ENCODE measurements at places on chromosomes 13 and 19.

- no peak for DNase-seq
These were observed 40.6 kb upstream of the ZNF681 start for GRCh38 chr19:23799321-23799720.

DNA sequence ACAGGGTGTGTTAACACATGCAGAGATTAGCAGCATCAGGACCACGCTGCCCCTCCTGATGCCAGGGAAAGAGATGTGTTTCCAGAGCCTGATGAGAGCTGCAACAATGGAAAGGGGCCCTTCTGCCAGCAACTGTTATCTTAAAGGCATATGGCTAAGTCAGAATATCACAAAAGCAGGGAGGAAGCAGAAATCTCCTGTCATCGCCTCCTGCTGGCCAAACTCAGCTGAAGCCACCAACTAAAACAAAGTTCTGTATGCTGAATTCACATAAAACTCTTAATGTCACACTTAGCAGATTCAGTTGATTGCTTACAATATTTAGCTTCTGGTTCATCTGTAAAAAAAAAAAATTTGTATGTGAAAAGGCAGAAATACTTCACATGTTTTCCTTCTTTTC, 178.2 kb downstream of the GPC5 start:
- DNase-seq: no peak

DNA sequence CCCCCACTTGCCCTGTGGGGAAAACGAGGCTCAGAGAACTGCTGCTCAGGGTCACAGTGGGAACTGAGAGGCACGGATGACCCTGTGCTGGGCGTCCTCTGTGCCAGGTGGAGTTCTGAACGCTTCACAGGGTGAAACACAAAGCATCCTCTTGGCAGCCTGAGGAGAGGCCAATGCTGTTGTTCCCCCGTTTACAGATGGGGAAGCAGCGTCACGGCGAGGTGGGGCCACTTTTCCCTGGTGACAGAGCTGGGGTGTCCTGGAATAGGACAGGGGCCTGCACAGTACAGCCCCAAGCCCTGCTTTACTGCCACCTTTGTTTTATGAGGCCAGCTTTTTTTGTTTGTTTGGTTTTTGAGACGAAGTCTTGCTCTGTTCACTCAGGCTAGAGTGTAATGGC, 22.1 kb downstream of the DHX34 start:
- no peak for DNase-seq

GRCh38 chr19:1762243-1763117, 9.2 kb downstream of the ONECUT3 start:
- DNase-seq: no peak

GRCh38 chr13:110179116-110179856, 127.7 kb downstream of the COL4A1 start:
- DNase-seq: no peak

DNA sequence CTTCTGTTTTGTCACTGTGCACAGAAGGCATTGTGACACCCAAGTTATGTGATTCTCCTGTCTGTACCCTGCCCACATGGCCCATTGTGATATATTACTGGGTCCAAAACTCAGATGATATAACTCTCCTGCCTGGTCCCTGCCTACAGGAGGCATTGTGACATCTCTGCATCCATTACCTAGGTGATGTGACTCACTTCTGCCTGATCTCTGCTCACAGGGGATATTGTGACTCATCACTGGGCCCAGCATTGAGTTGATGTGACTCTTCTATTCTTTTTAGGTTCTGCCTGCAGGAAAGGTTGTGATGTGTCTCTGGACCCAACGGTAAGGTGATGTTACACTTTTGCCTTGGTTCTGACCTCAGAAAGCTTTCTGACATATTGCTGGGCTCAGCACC, 67.9 kb upstream of the ZNF724 start:
- no peak for DNase-seq

GRCh38 chr19:42634409-42635232, 39.9 kb upstream of the CEACAM8 start:
- peak; percentile 54 for DNase-seq

GRCh38 chr13:73998631-73999030, 135.6 kb downstream of the KLF12 start:
- DNase-seq: no peak

GRCh38 chr19:18415178-18415867, 3.9 kb upstream of the SSBP4 start:
- DNase-seq: no peak

GRCh38 chr19:8370176-8371010, 6.4 kb downstream of the ANGPTL4 start:
- DNase-seq: no peak

Data from SW480 (cell line).